Activated T-helper 9 cell treated with anti-CD3 and anti-CD28 coated beads, Interleukin-2, amount 50 U/mL, for 16 hours (primary cell): ENCODE measurements at places on chromosomes 1 and 21.

DNA sequence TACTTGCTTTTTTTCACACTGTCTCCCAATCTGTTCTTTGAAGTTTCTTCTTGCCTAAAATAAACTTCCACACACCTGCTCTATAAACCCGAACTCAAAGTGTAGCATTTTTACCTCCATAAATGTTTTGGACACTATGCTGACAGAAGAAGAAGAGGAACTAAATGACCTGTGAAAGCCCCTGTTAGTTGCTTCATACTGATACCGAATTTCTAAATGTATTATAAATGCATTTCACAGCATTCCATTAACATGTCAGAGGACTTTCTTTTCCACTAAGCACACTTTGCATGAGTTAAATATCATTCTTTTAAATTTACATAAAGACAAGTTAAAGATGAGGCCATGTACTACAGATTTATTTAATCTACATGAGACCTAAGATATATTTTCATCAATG, 281.0 kb downstream of the SMYD3 start:
- no peak for DNase-seq

- DNase-seq, result no peak
Observed at GRCh38 chr21:41783476-41784180, 16.8 kb upstream of the RIPK4 start.

GRCh38 chr1:31763671-31764311, 349 bp downstream of the ADGRB2 start:
- no peak for DNase-seq

GRCh38 chr1:177300431-177300830, 129.7 kb downstream of the BRINP2 start:
- DNase-seq, result no peak

DNA sequence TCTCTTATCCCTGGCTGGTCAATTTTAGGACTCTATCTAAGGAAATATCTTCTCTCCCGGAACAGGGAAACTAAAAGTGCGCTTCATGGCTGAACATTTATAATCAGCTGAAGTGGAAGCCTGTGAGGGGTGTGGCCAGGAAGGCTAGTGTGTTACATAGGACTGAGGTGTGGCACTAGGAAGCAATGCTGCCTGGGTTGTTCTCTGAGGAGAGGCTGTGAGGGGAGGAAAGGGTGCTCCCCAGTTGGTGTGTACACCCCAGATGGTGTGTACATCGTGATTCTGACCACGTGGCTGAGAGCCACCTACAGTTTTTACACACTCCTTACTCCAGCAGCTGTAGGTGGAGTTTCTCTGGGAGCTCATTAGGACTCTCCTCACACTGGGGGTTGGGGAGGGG, 16.3 kb downstream of the NTPCR start:
- DNase-seq, result no peak

- DNase-seq, result no peak
Observed at GRCh38 chr1:44377925-44378784, 23.1 kb upstream of the ERI3 start.
